Caudate nucleus (tissue), 63 donors: ENCODE measurements at places on chromosomes 12 and 14.

- no peak for DNase-seq
Observed at GRCh38 chr12:6850796-6851152, 312 bp downstream of the CDCA3 start.

GRCh38 chr14:44662250-44662891 lies 155.3 kb upstream of the FSCB start:
- no peak for DNase-seq

- DNase-seq = no peak
Observed at GRCh38 chr12:2190896-2191533, 138.2 kb downstream of the CACNA1C start.

GRCh38 chr14:96962337-96962736 lies 165.2 kb downstream of the VRK1 start:
- DNase-seq = no peak

DNA sequence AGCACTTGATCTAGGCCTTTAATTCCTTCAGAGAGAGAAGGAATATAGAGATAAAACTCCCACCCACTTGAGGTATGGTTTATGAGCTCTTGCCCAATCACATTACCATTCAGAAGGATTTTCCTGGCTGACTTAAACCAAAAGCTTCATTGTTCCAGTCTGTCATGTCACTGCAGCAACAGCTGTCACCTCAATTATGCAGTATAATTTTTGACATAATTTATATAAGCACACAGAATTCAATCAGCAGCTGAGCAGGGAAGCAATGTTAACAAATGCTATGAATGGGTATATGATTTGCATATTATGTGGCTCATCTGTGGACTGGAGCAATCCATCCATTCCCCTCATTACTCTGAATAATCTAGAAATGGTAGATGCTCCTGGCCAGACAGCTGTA lies 40.3 kb downstream of the CBX5 start:
- no peak for DNase-seq

DNA sequence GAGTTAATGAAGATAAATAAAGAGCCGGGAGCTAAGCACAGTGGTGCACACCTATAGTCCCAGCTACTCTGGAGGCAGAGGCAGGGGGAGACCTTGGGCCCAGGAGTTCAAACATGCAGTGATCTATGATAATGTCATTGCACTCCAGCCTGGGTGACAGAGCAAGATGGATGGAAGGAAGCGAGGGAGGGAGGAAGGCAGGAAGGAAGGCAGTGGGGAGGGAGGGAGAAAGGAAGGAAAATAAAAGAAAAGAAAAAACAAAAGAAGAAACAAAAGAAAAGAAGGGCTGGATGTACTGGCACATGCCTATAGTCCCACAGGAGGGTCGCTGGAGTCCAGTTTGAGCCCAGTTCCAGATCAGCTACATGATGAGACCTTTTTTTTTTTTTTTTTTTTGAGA lies 19.0 kb upstream of the SP7 start:
- DNase-seq = no peak

- DNase-seq = no peak
Observed at GRCh38 chr14:52455291-52456088, 96.8 kb downstream of the TXNDC16 start.

- DNase-seq = no peak
Observed at GRCh38 chr12:105357162-105357691, 26.7 kb downstream of the C12orf75 start.

DNA sequence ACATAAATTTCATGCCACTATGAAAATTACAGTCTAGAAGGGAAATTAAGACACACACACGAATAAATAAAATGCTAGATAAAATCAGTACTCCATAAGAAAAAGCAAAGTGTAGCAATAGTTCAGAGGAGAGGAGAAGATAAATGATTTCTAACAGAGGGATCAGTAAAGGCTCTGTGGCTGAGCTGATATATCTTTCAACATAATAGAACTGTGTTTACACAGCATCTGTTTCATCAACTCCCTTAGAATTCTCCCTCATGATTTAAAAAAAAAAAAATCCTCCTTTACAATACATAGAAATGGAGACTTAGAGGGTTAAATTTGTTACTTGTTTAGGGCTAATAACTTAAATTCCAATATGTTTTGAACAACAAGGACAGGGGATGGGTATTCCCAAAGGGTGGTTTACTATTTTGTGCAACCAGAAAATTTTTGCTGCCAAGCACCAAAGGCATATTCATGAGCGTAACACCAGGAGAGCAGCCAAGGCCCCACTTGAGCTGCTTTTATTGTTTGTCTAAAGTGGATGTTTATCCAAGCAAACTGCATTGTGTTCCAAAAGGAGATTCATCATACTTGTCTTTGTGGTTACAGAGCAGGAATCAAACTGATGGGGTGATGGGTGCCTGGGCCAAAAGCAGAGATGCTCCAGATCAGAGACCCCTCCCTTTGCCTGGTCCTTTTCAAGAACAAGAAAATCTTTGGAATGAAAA lies 162.7 kb downstream of the BMP4 start:
- no peak for DNase-seq

DNA sequence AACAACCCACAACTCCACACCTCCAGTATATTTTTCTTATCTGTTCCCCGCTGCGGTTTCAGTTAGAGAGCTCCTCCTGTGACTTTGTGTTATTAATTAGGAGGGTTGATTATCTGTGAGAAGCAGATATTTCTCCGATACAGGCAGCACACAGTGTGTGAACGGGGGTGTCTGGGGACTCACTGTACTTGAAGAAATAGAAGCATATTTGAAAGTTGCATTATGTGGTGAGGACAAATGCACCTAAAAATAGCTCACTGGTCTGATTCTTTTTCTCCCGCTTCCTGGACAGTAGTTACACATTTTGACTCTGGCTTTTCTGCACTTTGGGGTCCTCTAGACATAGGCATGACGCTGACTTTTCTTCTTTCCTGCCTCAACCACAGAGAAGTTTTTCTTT lies 277.7 kb downstream of the VRK1 start:
- peak; percentile 56 for DNase-seq

DNA sequence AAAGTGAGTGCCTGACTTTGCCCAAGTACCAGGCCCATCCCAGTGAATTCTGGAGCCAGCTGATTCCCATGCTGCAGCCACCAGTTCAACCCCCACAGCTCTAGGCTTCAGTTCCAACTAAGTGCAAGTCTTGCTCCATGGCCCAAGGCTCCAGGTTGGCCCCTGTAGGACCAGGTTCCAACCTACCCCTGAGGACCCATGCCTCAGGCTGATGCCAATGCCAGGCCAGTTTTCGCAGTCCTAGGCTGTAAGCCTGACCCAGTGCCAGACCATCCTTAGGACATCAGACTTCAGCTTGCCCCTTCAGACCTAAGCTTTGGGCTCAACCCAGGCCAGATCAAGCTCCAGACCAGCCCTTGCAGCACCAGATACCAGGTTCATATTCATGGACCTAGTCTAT lies 352.6 kb downstream of the FSCB start:
- no peak for DNase-seq

DNA sequence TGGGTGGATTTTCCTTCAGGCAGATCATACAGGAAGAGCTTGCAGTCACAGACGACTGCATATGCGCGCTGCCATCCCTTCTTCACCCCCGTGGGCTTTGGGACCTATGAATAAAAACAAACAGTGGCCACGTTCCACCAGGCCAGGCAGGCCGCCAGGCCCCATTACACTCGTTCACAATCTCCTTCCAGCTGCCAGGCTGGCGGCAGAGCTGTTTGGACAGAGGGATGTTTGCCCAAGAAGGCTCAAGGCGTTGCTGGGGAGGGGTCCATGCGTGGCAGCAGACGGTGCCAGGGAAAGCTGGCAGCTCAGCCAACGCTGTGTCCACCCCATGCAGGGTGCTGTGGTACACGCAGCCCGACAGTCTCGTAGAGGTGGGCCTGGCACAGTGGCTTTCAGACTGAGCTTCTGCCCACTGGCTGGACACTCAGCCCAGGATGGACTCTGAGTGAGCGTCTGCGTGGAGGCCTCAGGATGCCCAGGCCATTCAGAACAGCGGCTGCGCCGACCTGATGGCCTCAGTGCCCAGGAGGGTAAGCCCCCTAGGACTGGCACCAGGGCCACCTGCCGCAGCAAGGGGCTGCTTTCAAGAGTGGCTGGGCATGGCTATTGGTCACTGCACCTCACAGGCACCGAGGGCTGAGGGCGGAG lies 27.5 kb downstream of the AMN start:
- DNase-seq = peak; percentile 67

GRCh38 chr14:62126879-62127478 lies 364.8 kb downstream of the SNAPC1 start:
- no peak for DNase-seq

DNA sequence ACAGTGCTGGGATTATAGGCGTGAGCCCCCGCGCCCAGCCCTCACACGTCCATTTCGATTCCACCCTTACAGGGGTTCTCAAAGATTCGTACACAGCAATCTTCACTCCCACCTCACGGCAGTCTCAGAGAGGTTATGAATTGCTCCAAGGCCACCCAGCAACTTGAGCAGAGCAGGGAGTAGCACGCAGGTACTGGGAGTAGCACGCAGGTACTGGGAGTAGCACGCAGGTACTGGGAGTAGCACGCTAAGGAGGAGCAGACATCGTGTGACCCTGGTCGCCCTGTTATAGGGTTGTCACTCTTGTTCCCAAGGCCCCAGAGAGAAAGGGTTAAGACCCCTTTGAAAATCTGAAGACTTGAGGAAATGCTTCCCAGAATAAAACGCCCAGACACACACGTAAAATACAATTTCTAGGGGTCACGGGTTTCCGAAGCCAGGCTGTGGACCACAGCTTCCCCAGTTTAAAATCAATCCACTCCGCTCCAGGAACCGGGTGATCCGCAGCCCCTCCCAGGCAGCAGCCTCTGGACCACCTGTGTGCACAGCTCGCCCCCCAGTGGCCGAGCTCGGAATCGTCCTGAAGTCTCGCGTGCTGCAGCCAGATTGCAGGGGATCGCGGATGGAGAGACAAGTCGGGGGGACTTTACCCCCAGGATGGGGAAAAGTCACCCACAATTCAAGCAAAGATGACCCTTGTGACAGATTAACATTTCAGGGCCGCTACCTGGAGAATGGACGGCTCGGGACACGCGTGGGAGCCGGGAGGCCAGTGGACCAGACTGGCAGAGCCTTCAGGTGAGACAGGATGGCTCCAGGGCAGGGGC lies 92.0 kb downstream of the SCARB1 start:
- peak; percentile 58 for DNase-seq

DNA sequence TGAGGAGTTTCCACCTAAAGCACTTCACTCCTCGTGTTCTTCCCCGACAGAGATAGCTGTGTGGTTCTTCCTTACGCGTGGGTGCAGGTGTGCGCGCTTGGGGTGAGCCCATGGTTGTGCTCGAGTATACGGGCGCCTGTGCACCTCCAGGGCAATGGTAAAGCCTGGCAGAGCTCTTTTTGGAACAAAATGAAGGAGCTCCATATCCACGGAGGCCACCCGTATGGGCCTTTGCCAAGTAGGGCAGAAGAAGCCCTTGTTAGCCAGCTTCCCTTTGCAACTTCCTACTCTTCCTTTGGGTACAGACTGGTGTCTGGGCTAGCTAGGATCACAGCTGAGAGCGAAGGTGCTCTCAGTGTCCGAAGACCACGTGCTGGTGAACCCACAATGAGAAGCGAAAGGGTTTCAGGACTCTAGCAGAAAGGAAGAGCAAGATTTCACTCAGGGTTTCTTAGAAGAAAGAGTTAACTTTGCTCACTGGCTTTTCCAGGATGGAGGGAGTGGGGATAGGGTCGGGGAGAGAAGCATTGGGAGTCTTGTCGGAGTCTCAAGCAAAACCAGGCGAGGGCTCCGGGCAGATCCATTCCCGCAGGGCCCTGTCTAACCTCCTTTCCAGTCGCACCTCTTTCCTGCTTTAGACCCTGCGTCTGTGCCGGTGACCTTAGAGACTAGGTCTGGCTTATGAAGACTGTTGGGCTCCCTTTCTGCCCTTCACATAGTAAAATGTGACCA lies 960 bp upstream of the LRFN5 start:
- DNase-seq = no peak

DNA sequence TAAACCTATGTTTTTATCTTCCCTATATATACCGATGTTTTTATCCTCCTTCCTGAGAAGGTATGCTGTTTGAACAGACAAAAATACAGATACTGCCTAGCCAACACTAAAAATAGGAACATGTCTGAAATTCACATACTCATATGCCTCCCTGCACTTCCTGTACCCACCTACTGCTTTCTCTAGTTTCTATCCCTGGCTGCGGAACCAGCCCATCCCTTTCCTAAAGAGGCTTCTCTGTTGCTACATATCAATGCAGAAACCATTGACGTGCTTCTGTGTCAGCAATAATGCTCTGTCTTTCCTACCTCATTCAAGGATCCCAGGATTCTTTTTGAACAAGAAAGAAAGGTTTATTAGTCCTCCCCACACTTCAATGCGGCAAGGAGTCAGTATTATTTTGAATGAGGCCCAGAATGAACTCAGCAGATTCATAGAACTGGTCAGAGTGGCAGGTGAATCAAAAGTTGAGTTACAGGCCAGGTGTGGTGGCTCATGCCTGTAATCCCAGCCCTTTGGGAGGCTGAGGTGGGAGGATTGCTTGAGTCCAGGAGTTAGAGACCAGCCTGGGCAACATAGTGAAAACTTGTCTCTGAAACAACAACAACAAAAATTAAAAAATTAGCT lies 67.8 kb upstream of the NAP1L1 start:
- peak; percentile 73 for DNase-seq

- no peak for DNase-seq
Observed at GRCh38 chr12:178829-179109, 35.2 kb downstream of the SLC6A12 start.

DNA sequence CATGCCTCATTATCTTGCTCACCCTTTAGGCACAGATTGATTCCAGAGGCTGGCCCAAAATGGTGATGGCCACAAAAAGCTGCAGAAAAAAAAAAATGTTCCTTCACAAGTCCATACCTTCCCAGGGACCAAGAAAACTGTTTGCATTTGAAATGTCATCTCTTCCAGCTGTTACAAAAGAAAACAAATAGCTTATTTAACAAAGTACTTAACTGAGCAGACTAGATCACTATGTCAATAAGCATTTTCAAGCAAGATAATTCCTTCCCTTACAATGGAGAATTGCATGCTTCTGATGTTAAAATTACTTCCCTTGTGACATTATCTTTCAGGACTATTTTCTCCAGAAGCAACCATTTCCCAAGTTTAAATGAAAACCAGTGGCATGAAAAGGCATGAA lies 377.9 kb upstream of the KITLG start:
- no peak for DNase-seq

DNA sequence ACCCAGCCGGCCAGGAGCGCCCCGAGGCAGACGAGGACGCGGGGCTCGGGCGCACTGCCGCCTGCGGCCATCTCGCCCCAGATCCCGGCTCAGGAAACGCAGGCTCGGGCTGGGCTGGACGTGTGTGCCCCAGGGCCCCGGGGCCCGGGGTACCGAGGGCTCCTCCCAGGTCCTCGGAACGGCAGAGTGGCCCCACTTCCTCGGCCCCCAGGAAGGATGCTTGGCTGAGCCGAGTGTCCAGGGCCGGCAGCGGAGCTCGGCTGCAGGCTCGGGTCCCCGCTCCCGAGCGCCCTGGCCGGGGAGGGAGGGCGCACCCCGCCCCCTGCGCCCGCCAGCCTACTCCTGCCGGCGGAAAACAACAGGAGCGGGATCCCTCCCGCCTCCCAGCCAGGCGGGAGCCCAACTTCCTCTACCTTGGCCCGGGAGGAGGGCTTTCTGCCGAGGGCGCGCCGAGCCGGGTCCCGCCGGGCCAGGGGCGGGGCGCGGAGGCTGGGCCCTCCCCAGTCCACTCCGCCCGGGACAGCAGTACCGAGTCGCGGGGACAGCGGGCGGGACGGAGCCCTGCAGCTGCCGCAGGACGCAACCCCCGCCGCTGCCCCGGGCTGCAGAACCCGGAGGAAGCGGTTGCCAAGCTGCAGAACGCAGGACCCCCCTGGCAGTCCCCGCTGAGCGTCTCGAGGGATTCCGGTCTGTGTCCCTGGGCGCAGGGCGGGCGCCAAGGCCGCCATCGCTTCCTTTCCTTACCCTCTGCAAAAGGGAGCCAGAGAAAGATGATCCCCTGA lies at the start of gene VSIG10:
VSIG10 (minus strand) TSS at position 411 of the 782 bp plus-strand sequence; CDS start at position 71, 340 bp downstream.
- DNase-seq = no peak
